Stimulated activated CD4-positive, alpha-beta T cell treated with anti-CD3 and anti-CD28 coated beads, TNF-alpha, amount 100 ng/mL, for 24 hours (primary cell): ENCODE measurements at places on chromosomes 7 and 10.

- DNase-seq = no peak
These were observed 19.8 kb upstream of the DNAAF5 start for GRCh38 chr7:706721-707120.

GRCh38 chr7:50775836-50776235 lies 6.9 kb downstream of the GRB10 start:
- DNase-seq = no peak

- no peak for DNase-seq
These were observed 89.5 kb upstream of the PIK3CG start for GRCh38 chr7:106775552-106775936.

GRCh38 chr7:133437544-133437943 lies 184.7 kb downstream of the EXOC4 start:
- DNase-seq = no peak

GRCh38 chr10:102185811-102186527 lies 33.8 kb downstream of the NOLC1 start:
- no peak for DNase-seq

- DNase-seq = no peak
These were observed 4.6 kb downstream of the REPIN1 start for GRCh38 chr7:150373049-150373801.

DNA sequence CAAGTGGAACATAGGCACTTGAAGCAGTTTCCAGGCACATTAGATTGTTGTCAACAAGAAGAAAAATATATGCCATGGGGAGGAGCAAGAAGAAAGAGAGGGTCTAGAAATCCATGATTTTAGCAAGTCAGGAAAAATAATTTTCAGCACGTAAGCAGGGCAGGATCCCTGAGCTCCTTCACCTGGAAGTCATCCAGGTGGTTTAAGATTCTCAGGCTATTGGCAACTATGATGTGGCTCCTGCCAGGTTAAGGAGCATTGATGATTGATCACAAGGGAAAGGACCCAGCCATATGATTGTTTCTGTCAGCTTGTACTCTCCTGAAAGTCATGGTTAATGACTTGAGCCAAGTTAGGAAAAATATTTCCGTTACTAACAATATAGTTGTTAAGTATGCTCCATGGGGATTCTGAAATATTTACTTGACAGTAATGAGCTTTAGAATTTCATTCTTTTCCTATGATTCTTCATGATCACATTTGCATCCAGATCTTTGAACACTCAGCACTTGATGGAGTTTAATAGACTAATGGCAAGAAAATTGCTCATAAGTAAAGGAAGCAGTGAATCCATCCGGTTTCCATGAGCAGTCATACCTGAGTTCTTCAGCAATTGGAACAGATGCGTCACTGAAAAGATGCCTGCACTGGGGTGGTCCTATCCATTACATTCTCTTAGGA lies 209.1 kb downstream of the BICC1 start:
- no peak for DNase-seq

GRCh38 chr10:8133146-8133545 lies 78.7 kb downstream of the GATA3 start:
- DNase-seq = no peak

GRCh38 chr7:22732556-22733126 lies 5.6 kb downstream of the IL6 start:
- no peak for DNase-seq

DNA sequence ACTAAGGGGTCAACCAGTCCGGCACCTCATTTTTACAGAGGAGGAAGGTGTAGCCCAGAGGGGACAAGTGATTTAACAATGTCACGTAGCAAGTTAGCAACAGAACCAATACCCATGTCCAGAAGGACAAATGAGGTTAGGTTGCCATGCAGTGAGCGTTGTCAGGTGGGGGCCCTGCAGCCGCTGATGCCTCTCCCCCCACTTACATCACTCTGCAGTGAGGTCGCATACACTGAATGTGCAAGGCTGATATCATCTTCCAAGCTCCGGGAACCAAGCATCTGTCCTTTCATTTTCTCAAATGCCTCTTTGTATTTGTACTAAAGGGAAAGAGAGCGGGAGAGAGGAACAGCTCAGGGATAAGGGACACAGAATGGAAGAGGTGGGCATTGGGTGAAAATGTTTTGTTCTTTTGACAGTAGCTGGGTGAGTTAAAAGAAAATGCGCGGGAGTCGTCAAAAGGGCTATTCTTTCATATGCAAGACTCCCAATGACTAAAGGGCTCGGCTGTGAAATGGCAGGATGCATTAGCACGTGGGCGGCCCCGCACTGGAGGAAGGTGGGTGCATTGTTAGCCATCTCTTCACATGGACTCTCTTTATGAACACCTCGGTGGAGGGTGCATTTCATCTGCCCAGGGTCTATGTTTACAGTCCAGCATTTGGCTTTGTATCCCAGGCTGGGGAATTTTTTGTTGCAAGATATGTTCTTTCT lies 49.7 kb downstream of the NRAP start:
- no peak for DNase-seq

DNA sequence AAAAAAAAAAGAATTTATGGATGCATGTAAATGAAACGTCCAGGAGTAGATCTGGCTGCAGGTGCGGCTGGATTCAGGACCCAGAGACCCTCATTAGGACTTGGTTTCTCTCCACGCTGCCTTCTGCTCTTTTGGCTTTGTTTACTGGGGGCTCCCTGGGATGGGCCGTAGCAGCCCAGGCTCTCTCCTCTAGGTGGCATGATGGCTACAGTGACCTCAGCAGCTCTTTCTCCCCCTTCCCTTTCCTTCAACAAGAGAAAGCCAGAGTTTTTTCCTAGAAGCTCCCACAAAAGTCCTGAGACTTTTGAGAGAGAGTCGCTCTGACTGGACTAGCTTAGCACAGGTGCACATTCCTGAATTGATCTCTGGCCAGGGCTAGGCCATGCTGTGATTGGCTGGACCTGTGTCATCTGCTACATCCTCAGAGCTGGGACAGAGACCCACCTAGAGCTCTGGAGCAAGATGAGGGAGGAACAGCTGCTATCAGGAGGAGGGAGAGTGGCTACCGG lies 67.8 kb upstream of the PDCD4 start:
- DNase-seq = no peak

- no peak for DNase-seq
These were observed 650.5 kb downstream of the SORCS3 start for GRCh38 chr10:105291571-105291970.

DNA sequence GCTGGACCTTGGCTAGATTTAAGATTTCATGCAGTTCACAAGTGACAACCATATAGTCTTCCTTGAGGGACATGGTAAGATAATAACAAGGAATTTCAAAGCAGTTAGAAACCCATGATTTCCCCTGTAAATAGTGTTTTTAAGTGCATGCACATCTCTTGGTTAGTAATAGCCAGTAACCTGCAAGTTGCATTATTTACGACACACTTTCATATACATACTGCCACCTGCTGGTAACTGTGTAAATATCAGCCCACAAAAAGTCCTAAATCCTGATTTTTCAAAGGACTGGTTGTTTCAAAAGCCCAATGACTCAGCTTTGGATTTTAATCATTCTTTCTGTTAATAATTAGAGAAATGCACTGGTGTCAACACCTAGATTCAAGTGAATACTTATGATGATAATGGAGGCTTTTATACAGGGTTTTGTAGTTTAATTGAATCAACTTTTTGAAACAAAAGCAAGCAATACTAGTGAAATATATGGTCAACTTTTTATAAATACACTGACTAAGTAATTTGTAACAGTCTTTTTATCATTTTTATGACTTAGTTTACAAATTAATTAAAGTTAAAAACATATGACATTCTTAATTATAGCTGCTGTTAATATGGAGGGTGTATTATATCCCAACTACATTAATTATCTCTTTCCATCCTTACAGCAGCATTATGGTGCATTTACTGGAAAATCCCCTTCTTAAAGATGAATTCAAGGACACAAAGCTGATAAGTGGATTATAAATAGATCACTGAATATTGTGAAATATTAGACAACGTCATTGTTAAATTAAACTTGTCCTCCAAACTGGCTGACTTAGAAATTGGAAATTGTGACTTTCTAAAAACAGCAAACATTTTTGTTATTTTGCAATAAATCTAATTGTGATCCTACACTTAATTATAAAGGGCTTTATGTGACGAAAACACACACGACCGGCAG lies 367.7 kb upstream of the SEMA3D start:
- DNase-seq = no peak

DNA sequence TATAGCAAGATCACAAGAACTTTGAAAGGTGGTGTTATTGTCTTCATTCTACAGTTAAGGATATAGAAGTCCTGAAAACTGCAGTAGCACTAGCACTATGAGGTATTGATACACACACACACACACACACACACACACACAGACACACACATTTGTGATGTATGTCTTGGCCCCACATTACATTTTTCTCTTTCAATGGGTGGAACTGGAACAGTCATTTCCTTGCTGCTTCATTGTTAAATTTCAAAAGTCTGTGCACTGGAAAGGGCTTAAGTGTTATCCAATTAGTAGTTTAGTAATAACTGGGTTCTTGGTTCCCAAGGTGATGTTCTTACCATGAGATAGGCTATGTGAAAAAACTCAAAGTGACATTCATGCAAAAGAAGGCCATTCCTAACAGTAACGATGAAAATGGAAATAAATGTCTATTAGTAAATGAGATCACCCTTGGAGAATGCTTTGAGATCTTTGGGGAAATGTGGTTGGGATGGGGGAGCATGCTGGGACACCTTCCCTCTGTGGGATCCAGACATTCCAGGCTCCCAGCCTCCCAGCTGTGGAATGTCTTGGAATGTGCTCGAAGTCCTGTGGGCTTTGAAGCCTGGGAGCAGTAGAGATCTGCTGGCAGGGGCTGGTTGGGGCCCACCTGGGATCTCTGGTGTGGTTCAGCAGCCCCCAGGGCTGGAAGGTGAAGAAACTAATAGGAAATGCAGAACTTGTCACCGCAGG lies 37.4 kb upstream of the CALD1 start:
- DNase-seq = no peak

DNA sequence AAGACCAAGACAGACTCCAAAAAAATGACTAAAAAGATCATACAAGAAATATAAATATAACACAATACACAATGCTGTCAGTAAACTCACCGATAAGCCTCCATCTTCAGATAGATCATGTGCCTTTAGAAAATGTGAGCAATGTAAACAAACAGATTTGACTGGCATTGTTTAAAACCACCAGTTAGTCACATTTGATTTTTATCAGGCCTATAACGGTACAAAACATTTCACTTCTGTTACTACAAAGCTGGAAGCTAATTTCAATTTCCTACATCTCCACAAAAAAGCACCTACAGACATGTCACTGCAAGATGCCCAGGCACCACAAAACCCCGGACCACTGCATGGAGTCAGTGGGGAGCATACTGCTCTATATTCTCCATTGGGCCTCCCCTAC lies 18.9 kb downstream of the SGMS1 start:
- no peak for DNase-seq
